ENCODE measurements at places on chromosomes 13 and 19.
A peak's percentile ranks its signal among the peaks of the same experiment; 100 is the strongest.

DNA sequence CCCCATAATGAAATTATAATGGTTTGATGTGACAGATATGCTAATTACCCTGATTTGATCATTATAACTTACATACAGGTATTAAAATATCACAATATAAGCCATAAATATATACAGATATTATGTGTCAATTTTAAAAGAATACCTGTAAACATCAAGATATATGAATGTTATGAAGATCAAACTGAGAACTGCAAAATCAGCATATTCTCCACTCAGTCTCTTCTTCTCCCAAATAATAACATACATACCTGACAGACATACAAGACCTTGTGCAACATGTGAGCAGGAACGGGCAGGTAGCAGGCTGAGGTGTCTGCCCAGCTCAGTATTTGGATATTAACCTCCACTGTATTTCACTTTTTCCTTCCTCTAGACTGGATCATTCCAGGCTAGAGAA, 547.2 kb downstream of the UQCRFS1 start:
- no peak for DNase-seq

DNA sequence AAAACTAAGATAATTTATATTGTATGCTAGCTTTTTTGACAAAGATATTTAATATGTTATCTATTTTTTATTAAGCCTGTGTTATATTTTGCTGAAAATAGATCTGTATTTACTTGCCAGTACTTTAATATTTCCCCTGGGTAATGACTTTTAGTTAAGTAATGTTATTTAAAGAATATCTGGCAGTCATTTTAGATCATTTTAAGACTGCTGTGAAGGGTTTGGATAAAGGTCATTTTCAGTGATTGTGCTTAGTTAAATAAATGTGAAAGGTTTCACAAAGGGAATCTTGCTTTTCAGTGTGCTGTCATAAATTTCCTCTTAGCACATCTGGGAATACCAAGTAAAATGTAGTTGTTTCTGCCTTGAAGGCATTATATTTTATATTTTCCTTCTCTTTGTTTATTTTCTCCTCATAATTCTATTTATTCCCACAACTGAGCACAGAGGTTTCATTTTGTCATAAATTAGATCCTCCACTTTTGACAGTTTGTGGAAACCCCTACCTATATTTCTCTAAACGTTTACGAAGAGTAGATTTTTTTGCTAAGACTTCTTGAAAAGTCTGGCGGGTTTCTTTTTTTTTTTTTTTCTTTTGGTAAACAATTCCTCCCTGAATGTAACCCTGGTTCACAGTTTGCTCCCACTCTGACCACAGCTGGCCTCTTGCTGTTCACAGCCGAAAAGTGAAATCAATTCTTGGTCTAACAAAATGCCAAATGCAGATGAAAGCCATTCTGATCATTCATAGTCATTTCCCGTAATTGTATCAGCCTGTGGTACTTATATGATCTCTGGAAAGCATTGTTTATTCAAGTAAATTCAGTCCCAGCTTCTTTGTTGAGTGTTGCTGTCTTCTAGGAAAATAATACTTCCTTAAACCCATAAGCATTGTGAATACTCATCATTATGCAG, 87.8 kb downstream of the MAB21L1 start:
- no peak for DNase-seq

DNA sequence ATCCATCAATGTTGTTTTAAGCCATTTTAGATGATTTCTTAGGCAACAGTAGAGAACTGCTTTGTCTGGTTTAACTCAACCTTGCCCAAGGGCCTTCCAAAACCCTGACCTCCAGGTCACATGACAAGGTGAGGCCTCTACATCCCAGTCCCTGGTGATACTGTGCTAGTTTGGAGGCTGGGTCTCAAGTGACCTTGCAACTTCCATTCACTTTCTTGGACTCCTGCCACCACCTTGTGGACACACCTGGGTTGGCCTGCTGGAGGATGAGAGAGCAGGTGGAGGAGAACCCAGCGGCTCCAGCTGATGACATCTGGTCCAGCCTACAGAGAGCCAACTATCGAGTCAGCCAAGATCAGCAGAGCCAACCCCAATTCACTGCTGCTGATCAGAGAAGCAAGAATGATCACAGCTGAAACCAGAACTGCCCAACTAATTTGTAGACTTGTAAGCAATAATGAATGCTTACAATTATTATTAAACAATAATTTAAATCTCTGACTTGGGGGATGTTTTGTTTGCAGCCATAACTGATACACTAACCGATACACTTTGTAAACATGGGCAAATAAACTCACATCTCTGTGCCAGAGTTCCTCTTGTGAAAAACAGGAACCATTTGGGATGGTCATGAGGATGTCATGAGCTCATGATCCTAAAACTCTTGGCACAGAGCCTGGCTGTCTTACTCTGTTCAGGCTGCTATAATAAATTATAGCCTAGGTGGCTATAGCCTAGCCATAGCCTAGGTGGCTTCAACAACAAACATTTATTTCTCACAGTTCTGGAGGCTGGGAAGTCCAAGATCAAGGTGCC, 11.5 kb downstream of the FAM187B start:
- DNase-seq, result peak; percentile 34

- DNase-seq, result peak; percentile 83
Observed at GRCh38 chr19:42184401-42184861, 33.0 kb downstream of the DEDD2 start.

DNA sequence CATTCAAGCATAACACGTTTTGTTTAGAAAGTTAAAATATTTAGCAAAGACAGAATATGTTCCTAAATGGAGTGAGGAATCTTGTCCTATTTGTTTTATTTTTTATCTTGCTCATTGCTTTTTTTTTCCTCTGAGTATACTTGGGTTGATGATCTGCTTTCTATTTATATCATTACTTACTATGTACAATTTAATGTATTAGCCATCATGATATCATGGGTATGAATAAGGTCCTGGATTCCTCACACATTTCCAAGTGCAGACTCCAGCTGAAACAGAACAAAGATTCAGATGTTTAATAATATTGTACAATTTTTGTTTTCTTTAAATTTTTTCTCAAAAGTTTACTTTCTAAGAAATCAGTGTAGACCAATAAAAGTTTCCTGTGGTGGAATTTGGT, 388.2 kb downstream of the GPC6 start:
- DNase-seq, result no peak

GRCh38 chr13:73943137-73943964, 190.9 kb downstream of the KLF12 start:
- no peak for DNase-seq

DNA sequence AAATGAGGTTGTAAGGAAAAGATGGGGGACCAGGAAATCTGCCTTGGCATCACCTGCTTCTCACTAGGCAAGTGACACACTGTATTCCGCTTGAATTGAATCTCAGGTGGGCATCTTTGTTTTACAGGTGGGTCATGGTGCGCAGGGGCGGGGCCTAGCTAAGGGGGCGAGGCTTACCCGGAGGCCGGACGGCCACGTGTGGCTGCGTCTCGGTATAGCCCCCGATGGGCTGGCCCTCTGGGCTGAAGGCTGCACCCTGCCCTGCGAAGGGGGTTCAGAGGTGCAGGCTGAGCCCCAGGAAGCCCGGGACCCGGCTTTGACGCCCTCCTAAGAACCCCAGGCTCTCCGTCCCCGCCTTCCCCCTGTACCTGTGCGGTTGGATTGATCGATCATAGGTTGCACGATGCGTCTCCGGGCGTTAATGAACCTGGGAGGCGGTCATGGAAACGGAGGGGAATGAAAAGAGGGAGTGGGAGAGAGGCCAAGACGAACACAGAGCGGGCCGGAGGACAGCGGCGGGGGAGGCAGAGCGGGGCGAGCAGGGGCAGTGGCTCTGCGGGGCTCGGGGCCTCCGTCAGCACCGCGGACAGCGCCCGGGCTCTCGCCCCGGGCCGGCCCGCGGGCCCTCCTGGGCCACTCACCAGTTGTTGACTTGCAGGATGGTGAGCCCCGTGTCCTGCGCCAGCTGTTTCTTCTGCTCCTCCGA, 12.5 kb downstream of the MEIS3 start:
- no peak for DNase-seq

DNA sequence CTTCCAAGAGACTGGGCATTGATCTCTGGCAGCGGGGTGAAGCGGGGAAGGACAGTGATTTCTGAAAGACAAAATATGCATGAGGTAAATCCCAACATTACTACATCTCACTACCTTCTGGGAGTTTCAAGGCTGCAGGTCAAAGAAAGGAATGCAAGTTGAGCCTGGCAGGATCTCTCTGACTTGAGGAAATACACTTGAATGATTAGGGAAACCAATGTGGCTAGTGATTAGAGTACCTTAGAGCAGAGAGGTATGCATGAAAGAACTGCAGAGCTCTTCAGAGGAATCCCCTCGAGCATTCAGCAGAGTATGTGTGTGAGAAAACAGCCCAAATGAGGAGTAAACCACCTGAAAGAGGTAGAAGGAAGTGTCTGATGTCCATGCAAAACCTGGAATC, 2874.1 kb upstream of the PCDH20 start:
- no peak for DNase-seq

DNA sequence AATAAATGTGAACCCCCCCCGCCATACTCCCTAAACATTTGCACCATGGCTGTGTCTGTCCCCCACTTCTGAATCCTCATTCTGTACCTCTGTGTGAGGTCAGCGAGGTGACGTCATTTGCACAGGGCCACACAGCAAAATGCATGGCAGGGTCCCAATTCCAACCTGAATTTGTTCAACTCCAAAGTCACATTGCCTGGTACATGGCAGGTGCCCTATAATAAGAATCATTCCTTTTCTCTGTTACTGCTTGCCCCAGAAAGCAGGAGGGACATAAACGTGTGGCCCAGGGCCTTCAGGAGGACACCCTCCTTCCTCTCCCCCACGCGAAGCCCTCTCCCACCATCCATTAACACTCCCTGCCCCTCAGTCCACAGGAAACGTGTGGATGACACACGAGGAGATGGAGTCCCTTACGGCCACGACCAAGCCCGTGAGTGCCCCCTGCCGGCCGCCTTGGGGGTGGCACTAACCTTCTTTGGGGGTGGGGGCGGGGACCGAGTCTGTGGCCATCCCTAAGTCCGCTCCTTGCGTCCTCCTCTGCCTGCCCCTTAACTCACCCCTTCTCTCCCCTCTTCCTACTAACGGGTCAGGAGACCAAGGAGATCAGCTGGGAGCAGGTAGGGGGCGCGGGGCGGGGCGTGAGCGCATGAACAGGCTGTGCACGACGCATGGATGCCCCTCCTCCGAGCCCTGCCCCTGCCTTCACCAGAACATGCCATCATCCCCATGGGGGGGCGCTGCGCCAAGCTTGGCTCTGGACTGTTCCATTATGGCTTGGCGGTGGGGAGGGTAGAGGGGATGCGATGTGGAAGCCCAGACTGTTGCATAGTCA, 9.4 kb downstream of the HRC start:
- DNase-seq, result peak; percentile 87

- DNase-seq, result no peak
Observed at GRCh38 chr19:55670280-55671053, 4.6 kb upstream of the EPN1 start.

- DNase-seq, result peak; percentile 61
Observed at GRCh38 chr19:19115954-19116353, 22.3 kb downstream of the TMEM161A start.

Measured in stimulated activated CD4-positive, alpha-beta T cell treated with anti-CD3 and anti-CD28 coated beads, Interleukin-2, amount 100 ng/mL, for 24 hours (primary cell).